ENCODE measurements at places on chromosomes 2 and 18.
A peak's percentile ranks its signal among the peaks of the same experiment; 100 is the strongest.

DNA sequence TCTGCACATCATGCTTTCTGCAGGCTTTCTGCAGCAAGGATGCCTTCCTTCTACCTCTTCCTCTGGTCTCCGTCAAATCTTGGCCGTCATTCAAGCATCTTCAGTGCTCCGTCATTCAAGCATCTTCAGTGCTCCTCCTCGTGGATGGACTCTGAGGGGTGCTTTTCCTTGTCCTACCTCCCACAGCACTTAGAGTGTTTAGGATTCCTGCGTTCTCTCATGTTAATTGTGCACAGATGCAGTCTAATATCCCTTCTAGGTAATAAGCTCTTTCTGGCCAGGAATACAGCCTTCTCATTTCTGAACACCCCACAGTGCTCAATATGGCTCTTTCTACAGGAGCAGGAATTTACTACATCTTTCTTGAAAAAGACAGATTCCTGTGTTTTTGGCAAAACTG is 59.8 kb downstream of the ZNF236 start:
- no peak for DNase-seq

DNA sequence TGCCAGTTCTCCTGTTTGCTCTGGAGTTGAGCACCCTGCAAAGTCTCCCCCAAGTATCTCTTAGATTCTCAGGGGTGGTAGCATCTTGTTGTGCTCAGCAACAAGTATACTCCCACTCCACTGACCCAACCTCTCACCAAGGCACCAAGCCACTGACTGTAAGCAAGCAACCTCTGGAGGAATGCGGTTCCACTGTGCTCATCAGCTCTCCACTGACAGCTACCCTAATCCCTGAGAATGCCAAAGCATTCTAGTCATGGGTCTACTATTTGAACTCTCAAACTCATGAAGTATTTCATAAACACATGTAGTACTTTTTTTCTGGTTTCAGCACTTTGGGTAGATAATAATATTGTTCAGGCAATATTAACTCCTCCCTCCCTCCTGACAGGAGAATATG is 170.0 kb downstream of the EPHA4 start:
- no peak for DNase-seq

DNA sequence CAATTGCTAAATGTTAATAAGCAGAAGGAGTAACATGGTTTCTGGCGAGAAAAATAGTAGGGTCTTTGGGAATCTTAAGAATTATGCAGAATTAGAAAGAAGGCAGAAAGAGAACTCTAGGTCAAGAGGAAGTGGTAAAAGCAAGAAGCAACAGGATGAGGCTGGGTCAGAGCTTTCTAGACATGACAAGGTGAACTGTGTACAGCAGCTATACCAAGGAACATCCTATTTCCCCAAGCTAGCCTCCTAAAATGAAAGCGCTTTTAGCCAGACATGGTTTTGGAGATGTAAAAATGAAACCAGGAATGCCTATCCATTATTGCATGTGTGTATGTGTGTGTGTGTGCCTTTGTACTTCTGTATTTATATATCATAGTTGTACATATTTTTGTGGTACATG is 42.3 kb upstream of the STAT1 start:
- no peak for DNase-seq

DNA sequence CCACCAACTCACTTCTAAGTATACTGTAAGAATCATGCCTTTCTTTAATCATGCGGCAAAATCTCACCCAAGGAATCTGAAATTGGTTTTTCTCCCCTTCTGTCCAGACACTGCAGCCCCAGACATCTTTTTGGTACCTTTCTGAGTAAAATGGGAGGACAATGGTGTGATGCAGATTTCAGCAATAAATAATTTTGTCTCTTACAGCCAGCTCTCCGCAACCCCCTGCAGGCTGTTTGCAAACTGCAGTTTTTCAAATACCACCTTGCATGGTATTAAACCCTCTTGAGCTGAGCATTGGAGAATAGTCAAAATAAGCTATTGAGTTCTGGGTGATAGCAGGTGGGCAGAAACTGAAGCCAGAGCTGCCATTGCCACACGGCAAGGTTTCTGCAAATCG is 32.2 kb downstream of the GPR39 start:
- no peak for DNase-seq

- no peak for DNase-seq
Observed at GRCh38 chr18:340044-340443, 72.2 kb upstream of the THOC1 start.

- DNase-seq: no peak
Observed at GRCh38 chr18:72652990-72653593, 109.0 kb upstream of the CBLN2 start.

GRCh38 chr2:104043864-104044263 is 810.1 kb upstream of the POU3F3 start:
- no peak for DNase-seq

DNA sequence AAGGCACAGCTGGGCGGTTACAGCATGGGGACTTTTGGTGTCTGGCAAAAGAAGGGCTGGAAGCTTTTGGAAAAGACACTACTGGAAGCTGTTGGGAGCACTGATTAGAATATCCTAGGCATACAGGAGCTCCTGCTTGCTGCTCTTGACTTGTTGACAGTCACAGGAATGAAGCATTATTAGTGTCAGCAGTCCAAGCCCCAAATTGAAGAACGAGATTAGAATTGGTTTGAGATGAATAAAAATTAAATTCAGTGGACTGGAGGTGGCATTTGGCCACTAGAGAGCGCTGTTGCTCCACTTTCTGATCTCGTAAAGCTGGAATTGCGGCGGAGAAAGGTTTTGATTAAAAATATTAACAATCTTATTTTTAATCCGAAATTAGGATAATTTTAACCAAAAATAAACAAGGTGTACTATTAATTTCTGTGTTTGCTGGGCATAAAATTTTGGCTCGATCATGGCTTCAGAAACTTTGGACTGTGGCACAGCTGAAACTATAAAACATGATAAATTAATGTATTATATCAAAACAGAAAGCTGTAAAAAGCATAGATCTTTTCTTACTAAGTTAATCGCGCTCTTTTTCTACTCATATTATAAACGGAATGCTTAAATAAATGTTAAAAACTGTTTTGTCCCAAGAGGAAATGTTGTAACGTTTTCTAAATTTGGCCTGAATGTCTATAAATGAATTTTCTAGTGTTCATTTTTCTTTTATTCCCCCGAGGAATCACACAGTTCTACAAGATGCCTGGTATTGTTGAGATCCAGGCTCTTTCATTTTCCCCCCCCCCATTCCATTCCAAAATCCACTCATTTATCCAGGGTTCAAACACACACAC is 2.4 kb upstream of the HOXD8 start:
- peak; percentile 60 for DNase-seq
